ENCODE measurements at places on chromosomes 13 and 19.

- no peak for DNase-seq
Measured at GRCh38 chr19:47352095-47352494, 3.0 kb downstream of the DHX34 start.

DNA sequence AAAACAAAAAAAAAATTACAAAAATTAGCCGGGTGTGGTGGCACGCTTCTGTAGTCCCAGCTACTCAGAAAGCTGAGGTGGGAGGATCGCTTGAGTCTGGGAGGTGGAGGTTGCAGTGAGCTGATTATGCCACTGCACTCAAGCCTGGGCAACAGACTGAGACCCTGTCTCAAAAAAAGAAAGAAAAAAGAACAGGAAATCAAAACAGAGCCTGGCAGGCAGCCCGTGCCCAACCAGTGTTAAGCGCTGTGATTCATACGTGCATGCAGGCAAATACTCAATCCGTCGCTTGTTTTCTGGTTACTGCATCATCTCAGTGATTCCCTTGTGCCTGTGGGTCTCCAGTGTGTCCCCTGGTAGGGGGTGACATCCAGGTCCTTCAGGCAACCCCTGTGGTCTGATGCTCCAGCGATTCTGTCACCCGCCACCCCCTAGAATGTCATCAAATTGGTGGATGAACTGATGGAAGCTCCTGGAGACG lies 18.1 kb downstream of the DDX39A start:
- no peak for DNase-seq

GRCh38 chr19:14410091-14411051 lies 8.8 kb downstream of the DDX39A start:
- peak; percentile 47 for DNase-seq

DNA sequence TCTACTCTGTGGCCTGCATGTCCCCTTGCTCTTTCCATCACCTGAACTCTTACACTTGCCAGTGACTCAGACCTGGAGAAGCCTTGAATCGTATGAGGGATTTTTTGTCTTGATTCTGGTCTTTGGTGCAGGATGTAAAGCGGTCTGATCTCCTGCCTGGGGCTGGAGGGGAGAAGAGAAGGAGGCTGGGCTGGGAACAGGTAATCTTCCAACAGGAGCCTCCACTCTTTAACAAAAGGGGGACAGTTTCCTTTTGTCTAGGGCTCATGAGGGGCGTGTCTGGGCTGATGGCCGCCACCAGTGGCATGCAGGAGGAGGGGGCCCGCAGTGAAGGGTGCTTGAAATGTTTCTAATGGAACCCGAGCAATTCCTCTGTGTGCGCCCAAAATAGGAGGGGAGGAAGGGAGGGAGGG lies 24.7 kb downstream of the NFIX start:
- no peak for DNase-seq

DNA sequence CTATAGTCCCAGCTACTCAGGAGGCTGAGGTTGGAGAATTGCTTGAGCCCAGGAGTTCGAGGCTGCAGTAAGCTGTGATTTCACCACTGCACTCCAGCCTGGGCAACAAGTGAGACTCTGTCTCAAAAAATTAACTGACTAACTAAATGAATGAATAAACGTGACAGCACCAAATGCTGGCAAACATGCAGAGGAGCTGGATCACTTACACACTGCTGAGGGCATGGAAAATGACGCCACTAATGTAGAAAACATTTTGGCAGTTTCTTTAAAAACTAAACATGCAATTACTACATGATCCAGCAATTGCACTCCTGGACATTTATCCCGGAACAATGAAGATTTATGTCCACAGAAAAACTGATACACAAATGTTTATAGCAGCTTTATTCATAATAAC lies 31.3 kb upstream of the GTF3A start:
- no peak for DNase-seq

DNA sequence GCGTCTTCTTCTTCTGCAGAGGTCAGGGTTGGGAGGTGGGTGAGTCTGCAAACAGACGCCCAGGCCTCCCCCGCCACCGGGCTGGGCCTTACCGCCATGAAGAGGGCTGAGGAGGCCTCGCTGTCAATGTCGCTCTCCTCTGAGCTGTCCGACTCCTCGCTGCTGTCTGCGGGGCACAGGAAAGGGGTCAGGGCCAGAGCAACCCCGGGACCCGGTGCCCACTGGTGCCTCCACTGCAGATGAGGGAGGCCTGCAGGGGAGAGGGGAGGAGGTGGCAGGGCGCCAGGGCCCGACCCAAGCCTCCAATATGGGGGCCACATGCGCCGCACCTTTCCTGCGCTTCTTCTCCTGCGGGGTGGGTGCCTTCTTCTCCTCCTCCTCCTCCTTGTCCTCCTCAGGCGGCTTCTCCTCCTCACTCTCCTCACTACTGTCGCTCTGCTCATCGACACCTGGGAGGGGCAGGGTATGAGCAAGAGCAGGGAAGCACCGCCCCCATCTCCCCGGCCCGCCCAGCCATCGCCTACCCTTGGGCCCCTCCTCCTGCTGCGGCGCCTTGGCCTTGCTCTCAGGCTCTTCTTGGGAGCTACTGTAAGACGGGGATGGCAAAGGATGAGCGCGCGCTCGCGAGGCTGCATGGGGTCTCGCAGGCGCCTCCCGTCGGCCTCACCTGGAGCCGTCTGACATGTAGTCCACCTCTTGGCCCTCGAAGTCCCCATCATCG lies 5.5 kb upstream of the PSPN start:
- no peak for DNase-seq

- no peak for DNase-seq
Measured at GRCh38 chr13:51202477-51203046, 19.6 kb upstream of the FAM124A start.

- no peak for DNase-seq
Measured at GRCh38 chr13:19794631-19795030, 11.9 kb upstream of the PSPC1 start.

DNA sequence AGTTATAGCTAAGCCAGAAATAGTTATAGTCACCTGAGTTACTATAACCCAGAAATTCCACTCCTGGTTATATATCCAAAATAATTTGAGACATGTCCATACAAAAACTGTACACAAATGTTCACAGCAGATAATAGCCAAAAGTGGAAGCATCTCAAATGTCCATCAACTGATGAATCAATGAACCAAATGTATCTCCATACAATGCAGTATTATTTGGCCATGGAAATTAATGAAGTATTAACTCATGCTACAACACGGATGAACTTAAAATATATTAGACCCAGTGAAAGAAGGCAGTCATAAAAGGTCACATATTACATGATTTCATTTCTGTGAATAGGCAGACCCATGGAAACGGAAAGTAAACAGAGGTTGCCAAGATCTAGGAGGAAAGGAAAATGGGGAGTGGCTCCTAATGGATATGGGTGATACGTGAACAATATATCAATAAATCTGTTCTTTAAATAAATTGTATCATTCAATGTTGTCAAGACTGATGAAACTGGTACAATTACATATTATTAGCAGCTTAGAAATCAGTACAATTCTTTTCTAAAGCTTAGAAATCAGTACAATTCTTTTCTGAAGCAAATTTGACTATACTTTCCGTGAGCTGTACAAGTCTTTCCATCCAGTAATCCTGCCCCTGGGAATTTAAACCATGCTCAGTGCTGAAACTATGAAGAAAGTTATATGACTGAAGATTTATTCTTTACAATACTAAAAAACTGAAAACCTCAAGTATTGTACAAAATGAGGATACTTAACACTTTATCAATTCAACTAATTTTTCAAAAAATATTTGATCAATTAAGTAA lies 47.0 kb upstream of the DIAPH3 start:
- DNase-seq, result no peak

DNA sequence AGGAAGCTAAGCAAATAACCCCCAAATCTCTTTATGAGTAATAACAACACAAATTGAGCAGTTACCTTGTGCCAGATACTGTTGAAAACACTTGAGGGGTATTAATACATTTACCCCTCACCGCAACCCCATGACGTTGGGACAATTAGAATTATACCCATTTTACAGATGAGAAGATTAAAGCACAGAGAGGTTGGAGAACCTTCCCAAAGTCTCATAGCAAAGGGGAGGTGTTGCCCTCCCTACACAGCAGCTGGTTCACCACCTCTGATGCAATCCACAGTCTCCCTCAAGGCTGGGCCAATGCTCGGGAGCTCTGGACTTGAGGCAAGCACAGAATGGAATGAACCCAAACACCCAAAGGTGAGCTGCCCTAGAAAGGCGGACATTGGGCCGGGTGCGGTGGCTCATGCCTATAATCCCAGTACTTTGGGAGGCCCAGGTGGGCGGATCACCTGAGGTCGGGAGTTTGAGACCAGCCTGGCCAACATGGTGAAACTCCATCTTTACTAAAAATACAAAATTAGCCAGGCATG lies 3.9 kb upstream of the CCNE1 start:
- no peak for DNase-seq

DNA sequence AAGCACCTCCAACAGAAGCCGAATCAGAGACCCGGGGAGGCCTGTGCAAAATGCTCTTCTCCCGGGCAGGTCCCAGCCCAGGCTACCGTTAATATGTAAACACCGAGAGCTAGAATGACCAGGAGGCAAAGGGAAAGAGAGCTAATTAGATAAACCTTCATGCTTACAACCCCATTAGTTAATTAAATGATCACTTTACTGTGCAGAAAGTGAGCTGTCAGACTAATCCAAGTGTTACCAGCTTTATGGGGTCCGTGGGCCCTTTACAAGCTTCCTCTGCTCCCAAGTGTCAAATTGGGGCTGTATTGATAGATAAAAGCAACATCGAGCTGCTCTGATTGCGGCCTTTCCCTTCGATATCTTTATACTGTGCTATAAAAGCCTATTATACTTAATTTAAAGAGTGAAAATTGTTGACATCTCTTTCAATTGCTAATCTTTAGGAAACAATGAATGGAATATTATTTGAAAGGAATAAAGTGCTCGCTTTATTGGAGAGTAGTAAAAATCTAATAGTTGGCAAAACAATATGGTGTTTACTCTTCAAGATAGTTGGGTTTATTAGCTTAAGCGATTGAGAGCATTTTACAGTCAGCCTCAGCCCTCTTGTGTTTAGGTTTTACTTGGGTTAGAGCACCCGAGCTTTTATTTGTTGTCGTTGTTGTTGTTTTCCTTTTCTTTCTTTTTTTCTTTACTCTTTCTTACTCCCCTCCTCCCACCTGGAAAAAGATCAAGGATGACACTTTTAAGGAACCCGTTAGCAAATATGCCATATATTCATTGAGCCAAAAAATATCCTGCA lies 189.3 kb upstream of the GPR12 start:
- DNase-seq, result no peak

DNA sequence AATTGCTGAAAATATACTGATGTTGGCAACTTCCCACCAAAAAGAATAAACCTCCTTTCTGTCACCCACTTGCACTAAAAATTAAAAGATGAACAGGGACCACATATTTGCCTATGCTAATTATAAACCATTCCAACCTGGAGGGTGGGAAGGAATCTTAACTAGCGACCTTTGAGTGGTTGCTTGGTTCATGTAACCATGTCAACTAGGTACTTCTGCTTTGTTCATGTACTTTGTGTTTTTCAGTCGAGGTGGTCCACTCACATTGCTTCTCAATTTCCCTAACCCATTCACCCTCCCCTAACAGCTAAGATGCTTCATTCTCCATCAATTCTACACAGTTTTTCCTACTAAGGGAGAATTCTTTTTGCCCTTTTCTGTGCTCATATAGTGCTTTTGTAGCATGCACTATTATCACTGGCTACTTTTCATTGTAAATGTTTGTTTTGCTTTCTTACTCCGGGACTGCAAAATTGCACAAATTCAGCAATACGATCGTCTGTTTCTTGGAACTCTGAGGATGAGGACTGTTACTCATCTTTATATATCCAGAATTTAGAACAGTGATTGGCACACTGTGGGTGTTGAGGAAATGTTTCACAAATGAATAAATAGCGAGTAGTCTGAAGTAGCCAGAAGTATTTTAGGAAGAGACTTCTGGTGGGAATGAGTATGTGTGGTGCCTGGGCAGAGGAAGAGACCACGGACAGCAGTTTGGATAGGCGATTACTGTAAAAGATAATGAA lies 187.5 kb downstream of the GPC6 start:
- no peak for DNase-seq

- DNase-seq, result no peak
Measured at GRCh38 chr19:38039966-38040365, 133.0 kb downstream of the SIPA1L3 start.

DNA sequence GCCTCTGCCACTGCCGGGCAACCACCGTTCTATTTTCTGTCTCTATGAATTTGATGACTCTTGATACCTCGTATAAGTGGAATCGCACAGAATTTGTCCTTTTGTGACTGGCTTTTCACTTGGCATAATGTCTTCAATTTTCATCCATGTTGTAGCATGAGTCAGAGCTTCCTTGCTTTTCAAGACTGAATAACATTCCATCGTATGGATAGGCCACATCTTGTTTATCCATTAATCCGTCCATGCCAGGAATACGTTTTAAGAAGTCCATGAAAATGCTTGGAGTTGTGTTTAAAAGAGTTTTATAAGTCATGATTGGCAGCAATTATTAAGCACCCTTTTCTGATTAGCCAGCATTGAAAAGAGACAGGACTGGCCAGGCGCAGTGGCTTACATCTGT lies 53.6 kb upstream of the CLDN10 start:
- no peak for DNase-seq

- no peak for DNase-seq
Measured at GRCh38 chr13:52001120-52001731, 10.0 kb downstream of the ATP7B start.

- DNase-seq, result no peak
Measured at GRCh38 chr19:31863122-31863521, 482.3 kb upstream of the ZNF507 start.

DNA sequence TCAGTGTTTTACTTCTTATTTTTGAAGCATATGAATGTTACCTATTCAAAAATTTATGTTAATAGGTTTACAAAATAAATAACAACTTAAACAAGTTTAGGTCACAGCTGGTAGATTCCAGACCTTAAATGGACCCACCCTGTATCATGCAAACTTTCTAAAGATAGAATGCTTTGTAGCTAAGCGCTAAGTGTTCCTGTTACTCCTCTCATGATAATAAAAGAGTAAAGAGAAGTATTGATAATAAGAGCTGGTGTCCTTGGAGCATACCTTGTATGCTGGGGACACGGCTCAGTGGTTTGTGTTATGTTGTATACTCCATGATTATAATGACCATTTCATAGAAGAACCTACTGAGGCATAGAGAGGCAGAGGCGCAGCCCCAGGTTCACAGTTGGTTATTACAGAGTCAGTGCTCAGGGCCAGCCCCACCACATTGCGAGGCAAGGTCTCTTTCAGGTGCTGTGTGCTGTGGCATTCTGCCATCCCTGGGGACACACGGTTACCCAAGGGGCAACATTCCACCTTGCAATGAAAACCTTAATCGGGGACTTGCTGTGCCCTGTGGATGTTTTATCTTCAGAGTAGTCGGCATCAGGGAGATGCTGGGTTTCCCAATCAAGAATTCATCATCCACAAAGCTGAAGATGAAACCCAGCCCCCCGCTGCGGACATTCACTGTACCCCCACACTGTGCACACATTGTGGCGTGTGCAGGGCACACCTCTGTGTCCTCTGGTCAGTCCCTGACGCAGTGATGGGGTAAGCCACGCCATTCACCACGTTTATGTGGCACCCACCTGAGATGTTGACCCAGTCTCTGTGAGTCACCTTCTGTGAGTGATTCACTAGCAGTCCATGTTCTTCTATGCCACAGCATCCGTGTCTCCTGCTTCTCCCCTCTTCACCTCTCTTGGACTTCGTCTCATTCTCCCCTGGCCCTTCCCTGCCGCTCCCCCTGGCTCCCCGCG lies 186.7 kb downstream of the COL4A1 start:
- DNase-seq, result no peak

Data from T-helper 9 cell (primary cell).